ENCODE measurements at places on chromosomes 12 and 14.

- DNase-seq, result no peak
Measured at GRCh38 chr12:67890726-67891258, 98.5 kb upstream of the IFNG-AS1 start.

GRCh38 chr12:116675339-116676107, 62.3 kb downstream of the SPRING1 start:
- DNase-seq, result no peak

- no peak for DNase-seq
Measured at GRCh38 chr14:90277581-90278198, 21.3 kb downstream of the PSMC1 start.

- peak; percentile 81 for DNase-seq
Measured at GRCh38 chr12:123457980-123458779, at the start of gene SNRNP35. SNRNP35 (plus strand) TSS chr12:123458139; CDS start chr12:123465541, 7,402 bp downstream.

GRCh38 chr14:76280221-76280620, 95.7 kb upstream of the ESRRB start:
- DNase-seq, result no peak

- DNase-seq, result no peak
Measured at GRCh38 chr14:102323102-102323501, 3.6 kb downstream of the ZNF839 start.

- no peak for DNase-seq
Measured at GRCh38 chr12:65427646-65428045, 149.2 kb downstream of the MSRB3 start.

DNA sequence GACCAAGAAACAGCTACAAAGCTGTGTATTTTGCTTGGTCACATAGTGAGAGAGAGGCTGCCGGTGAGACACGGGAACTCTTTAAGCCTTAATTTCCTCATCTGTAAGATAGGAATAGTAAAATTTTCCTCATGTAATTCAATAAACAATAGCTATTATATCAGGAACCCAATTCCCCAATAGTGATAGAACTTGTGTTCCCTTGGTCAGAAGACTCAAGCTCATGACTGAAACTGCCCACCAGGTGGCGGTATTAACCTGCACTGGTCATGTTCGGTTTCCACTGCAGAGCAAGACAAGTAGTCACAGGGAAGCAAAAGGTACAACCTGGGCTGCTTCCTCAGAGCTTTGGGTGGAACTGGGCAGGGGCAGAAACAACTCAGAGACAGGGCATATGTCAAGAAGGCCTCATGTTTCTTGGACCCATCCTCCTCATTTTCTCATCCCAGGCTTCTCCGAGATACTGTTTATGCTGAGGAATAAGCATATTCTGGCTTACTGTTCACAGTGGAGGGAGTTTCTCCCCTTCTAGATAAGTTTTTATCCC, 4.2 kb upstream of the AJUBA start:
- DNase-seq, result peak; percentile 92

- DNase-seq, result no peak
Measured at GRCh38 chr14:104289507-104289906, 151.1 kb downstream of the KIF26A start.

- no peak for DNase-seq
Measured at GRCh38 chr14:99476864-99477263, 3.8 kb downstream of the SETD3 start.

GRCh38 chr12:6352193-6353173, 10.6 kb upstream of the TNFRSF1A start:
- no peak for DNase-seq

- DNase-seq, result no peak
Measured at GRCh38 chr12:71007781-71008404, 87.4 kb upstream of the PTPRR start.

- DNase-seq, result no peak
Measured at GRCh38 chr14:60093606-60094005, 1.9 kb downstream of the PCNX4 start.

DNA sequence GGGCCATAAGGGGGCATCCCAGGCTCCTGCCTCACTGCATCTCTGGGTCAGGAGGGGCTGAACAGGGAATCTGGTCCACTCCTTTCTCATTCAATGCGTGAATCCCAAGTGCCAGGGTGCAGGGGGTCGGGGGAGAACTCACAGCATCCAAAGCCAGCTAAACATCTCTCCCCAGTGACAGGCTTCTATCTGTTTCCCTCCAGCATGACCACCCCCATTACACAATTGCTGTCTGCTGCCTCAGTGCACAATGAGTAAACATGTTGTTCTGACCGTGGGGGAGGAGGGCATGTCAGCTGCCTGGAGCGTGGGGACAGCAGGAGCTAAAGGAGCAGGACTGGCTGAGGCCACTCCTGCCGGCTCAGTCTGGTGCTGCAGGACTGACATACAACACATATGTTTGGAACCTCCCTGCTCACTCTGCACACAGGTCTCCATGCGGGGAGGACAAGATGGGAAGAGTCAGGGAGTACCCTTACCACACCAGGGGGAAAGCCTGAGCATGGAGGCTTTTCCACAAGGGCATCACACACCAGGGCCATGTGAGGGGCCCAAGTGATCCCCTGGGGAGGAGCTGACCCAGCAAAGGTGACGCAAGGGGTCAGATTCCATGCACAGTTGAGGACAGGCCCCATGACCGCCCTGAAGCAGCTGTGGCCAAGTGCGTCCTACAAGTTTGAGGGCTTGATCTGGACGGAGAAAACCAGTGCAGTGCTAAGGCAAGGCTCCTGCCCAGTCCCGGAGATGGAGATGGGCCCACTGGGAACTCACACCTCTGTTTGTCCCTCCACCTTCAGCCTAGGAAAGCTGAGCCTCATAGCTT, 1.4 kb downstream of the TNS2 start:
- DNase-seq, result no peak

DNA sequence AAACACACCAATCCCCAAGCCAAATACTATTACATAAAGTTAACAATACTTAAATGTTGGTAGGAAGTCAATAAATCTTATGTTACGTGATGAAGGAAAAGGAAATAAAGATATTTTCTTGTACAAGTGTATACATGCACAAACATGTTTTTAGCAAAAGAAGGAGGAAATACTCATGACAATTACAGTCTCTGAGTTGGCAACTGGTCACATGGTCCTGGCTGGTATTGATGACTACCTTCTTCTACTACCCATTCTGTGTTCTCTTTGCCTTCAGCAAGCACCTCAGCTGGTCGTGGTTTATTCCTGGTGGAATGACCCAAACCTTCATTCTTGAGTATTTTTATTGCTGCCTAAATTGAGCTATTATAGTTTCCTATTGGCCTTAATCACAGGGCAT, 84.8 kb downstream of the PLBD1 start:
- no peak for DNase-seq

- DNase-seq, result no peak
Measured at GRCh38 chr12:114636723-114637480, 47.1 kb downstream of the TBX3 start.

DNA sequence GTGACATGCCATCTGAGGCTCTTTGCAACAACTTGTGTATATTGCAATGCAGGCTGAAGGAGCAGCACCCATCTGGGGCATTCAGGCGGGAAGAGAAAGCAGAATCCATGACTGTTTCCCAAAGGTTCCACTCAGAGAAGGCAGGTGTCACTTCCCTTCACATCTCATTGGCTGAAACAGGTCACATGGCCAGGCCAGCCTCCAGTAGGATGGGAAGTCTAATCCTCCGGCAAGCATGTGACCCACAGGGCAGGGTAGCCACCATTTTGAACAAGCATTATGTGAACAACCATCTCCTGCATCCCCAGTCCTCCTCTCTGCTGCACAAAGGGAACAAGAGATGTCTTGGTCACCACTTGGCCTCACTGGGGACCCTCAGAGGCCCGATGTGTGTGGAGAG, 70.6 kb downstream of the RIN3 start:
- no peak for DNase-seq

- no peak for DNase-seq
Measured at GRCh38 chr14:102817318-102817717, 40.1 kb downstream of the TRAF3 start.

GRCh38 chr14:28813810-28814209, 47.2 kb downstream of the FOXG1 start:
- DNase-seq, result no peak

DNA sequence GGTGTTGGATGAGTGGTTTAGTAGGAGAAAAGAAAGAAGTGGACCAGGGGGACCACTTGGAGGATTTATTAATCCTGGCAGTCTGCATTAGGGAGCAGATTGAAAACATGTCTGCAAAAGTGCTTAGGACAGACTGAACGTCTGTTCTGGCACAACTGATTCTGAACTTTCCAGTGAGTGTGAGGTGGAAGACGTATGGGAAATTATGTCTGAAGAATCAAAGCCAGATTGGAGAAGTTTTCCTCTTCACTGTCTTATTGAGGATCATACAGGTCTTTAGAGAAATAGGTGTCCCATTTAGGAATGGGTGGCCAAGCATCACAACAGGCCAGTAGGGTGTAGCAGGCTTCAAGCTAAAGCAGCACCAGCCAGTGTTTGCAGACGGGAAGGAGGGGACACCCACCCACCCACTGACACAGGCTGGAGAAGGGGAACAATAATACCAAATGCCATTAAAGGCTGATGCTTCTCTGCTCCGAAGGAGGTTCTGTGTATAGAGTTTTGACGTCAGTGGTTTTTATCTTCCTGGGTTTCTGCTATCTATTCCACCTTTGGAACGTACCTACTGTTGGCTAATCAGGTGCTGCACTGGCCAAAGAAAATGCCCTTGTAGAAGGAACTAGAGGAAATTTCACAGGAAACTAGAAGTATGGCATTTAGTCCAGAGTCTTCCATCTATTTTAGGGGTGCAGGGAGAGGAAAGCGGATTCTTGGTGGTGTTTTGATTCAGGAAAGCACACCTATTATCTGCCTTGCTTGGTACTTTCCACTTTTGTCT, 1.8 kb downstream of the SRRM4 start:
- no peak for DNase-seq

- DNase-seq, result no peak
Measured at GRCh38 chr12:120546050-120546386, 11.9 kb downstream of the RNF10 start.

- DNase-seq, result no peak
Measured at GRCh38 chr14:74667758-74668157, 45.1 kb downstream of the AREL1 start.

GRCh38 chr12:89225808-89226411, 126.4 kb downstream of the DUSP6 start:
- DNase-seq, result no peak

- no peak for DNase-seq
Measured at GRCh38 chr14:23351681-23352505, 794 bp downstream of the SLC22A17 start.

DNA sequence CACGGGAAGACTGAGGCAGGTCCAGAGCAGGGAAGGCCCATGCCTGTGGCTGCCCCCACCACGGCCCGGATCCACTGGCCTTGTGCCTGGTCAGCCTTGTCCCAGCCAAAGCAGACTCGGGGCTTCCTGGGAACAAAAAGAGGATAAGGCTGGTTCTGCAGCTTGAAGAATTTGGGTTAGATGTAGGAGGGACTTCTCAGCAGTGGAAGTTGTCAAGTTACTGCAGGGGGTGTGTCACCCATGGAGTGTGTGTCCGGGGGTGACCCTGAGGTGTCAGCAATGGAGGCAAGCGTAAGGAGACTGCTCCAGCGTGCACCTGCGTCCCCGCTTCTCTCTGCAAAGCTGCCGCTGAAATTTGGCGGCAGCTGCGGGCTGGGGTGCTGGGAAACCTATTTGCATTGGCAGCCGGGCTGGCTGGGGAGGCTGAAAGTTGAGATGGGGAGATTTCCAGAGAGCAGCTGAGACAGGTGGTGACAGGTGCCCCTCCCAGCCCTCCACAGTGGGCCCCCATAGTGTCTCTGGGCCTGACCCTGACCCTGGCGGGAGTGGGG, 12.5 kb upstream of the TNFAIP2 start:
- DNase-seq, result no peak

DNA sequence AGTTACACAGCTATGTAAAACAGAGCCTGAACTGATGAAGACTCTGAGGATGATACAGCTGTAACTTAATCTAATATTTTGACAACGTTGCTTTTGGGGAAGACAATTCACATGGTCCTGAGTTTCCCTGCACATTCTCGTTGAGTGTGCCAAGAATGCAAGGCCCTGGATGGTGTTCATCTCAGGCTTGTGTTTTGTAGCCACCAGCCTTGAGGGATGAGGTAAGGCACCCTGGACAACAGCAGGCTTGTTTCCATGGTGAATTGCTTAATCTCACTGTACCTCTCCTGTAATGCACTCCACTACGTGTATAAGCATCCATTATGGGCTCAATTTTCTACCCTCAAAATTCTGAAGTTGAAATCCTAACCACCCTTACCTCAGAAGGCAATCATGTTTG, 2.1 kb downstream of the CATSPERB start:
- DNase-seq, result no peak

DNA sequence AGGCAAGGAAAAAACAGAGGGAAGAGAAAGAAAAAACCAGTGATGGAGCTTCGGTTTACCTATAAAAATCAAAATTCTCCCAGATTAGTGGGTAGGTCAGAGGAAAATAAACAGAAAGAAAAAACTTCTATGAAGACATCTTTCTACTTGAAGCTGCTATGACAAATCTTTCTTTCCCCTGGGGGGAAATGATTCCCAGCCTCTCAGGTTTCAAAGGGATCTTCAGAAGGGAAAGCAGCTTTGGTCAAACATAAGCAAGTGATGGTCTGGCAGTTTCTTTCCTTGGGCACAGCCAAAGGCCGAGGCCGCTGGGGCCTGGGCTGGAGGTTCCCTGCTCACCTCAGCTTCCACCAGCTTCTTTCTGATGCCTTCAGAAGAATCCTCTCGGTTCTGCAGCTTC, 104.5 kb downstream of the PRKAB1 start:
- no peak for DNase-seq

- no peak for DNase-seq
Measured at GRCh38 chr14:54650331-54650958, 83.5 kb downstream of the SAMD4A start.

DNA sequence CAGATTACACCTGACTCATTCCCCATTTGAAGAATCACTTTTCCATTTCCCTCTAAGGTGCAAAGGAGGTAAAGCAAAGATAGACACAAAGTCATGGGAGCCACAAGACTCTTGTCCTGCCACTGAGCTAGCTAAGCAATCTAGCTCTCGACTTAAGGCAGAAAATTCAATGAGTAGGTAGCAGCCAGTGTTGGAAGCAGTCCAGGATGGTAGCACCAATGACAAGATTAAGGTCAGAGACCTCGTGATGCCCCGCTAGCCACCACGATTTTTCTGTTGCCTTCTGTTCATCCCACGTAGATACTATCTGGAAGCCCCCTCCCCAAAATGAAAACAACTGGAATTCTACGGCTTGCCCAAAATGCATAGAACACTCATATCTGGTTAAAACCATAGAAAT, 1.4 kb downstream of the VAMP1 start:
- no peak for DNase-seq

DNA sequence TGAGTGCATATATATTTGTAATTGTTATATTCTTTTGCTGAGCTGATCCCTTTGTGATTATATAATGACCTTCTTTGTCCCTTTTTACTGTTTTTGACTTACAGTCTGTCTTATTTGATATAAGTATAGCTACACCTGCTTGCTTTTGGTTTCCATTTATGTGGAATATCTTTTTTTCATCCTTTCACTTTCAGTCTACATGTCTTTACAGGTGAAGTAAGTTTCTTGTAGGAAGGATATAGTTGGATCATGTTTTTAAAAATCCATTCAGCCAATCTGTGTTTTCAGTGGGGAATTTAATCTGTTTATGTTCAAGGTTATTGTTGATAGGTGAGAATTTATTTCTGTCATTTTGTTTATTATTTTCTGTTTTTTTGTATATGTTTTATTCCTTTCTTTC, 12.1 kb downstream of the GZMH start:
- no peak for DNase-seq

Data from activated CD4-positive, alpha-beta T cell treated with anti-CD3 and anti-CD28 coated beads for 4 hours (primary cell).